DMS79 treated with DMSO at 0.1 percent for 48 hours (cell line): ENCODE measurements at places on chromosomes 4 and X.

DNA sequence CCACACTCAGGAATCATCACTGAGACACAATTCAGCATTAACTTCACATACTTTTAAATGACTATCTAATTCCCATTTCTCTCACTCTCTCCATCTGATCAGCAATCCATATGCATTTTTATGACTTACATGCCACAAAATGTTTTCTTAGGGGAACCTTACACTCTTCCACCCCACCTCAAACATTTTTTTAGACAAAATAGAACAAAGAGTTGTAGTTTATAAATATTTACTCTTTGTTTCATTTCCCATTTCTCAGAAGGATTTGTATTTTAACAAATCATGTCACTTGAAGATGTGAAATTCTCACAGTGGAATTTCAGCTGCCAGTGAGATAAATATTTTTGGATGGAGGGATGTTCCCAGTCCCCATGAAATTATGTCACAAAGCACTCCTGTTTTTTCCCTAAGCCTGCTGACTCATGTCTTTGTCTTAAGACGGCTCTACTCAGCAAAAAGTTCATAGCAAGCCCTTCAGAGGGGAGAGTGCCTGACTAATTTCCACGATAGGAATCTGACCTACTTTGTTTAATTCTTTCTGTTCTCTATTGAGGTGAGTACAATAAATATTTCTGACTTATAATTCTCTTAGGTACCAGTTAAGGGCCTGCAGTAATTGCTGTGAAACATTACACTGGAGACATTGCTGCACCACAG lies 257.7 kb downstream of the THOC2 start:
- DNase-seq, result no peak

- no peak for DNase-seq
Observed at GRCh38 chrX:19660604-19661255, 145.4 kb upstream of the MAP3K15 start.

GRCh38 chr4:48698029-48698971 lies 81.8 kb downstream of the FRYL start:
- no peak for DNase-seq

DNA sequence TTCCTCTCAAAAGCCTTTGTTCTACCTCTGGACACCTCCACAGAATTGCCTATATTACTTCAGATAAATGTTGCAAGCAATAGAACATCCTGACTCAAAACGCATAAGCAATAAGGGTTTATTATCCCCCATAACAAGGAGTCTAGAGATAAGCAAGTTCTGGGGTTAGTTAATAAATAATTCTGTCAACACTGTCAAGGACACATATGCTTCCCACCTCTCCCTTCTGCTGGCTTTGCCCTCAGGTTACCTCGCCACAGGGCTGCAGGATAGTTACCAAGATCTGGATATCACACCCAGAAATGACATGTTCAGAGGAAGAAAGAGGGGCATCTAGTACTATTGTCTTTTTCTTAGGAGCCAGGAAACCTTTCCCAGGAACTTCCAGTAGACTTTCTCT lies 14.0 kb upstream of the DUSP21 start:
- no peak for DNase-seq
